ENCODE measurements at places on chromosomes 16 and 17. TPM values are rescaled to one million over a fixed set of nuclear protein-coding genes. Genes with fewer than 3 reads are reported as not detected.
A peak's percentile ranks its signal among the peaks of the same experiment; 100 is the strongest.

- DNase-seq, result no peak
Measured at GRCh38 chr16:76381096-76381495, 103.9 kb downstream of the CNTNAP4 start.

DNA sequence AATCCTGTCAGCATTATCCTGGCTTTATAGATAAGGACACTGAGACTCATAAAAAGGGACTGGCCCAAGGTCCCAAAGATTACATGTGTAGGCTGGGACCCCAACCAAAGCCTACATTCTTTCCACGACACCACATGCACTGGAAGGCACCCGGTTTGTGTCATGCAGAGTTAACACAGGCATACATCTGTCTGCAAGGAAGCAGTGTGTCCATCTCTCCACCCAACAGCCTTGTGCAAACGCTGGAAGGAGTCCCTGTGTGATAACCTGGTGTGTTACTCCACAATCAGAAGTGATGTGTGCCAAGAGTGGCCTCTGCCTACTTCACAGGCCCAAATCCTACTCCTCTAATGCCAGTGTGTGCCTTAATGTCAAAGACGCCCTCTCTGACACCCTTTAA is 139.8 kb downstream of the PARN start:
- no peak for DNase-seq

GRCh38 chr17:67558740-67559380 is 158.9 kb upstream of the NOL11 start:
- no peak for DNase-seq

DNA sequence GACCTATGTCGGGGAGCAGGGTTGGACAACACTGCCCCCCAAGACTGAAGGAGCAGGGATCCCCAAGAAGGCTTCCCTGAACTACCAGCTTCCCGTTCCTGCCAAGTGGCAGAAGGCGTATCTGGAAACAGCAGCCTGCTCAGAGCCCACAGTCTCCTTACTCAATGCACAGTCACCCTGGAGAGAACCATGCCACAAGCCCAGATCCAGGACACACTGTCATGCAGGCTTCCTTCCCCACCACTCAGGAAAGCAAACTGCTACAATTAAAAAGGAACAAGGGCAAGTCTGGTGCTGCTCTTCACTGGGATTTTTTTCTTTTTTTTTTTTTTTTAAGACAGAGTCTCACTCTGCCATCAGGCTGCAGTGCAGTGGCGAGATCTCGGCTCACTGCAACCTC is 8.2 kb downstream of the WDR45B start:
- DNase-seq, result no peak

DNA sequence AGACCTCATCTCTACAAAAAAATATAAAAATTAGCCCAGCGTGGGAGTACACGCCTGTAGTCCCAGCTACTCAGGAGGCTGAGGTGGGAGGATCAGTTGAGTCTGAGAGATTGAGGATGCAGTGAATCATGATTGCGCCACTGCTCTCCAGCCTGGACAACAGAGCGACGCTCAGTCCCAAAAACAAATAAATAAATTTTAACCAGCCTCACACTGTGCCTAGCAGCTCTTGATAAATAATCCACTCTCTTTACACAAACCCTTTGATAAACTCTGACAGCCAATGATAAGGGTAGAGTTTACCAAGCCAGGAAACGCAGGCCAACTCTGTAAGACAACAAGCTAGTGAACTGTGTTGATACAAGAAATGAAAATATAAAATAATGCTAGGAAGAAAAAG is 32.7 kb downstream of the LITAF start:
- no peak for DNase-seq

DNA sequence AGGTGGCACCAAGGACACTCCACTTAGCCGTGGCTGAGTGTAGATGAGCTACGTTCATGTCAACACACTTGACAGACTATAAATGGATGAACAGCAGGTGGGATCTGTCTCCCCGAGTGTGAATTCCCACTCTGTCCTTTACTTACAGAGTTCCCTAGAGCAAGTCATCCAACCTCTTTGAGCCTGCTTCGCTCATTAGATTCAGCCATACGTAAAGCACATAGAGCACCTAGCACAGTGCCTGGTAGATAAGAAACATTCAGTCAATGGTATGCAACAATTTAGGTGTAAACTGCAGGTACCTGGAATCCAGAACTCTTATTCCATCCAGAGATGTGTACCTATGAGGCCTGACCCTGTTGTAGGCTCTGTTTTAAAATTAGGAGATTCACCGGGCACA is 227.8 kb upstream of the C16orf82 start:
- no peak for DNase-seq

- DNase-seq, result no peak
Measured at GRCh38 chr17:41593306-41593981, 6.7 kb upstream of the KRT14 start.

DNA sequence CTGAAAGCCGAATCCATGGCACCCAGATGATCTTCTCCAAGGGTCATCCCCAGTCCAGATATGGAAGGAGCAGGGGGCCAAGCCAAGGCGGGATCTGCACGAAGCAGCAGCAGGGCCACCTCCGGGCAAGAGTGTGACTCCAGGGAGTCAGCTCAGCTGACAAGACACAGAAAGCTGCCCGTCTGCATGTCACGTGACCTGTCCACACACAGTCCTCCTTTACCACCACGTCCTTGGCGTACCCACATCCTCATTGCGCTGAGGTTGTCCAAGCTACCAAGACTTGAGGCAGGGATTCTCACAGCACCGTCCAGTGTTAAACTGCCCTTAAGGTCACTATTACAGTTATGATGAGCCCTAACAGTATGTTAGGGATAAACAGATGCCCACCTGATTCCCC is 11.3 kb upstream of the CYTH1 start:
- DNase-seq, result no peak

DNA sequence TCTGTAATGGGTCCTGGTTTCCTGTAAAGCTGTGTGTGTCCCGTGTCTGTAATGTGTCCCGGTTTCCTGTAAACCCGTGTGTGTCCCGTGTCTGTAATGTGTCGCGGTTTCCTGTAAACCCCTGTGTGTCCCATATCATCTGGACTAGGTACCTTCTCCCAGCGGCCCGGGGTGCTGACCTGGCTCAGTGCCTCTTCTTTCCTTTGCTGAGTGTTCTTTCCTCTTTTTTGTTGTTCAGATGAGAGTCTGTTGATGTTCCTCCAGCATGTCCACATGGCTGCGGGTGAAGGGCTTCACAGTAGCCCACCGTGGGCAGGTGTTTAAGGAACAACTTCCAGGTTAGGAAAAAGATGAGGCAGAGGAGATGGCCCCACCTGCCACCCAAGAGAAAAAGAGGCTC is 46.6 kb upstream of the GNG13 start:
- DNase-seq, result no peak

- peak; percentile 41 for DNase-seq
Measured at GRCh38 chr17:77892031-77892430, 66.5 kb upstream of the TNRC6C start.

GRCh38 chr17:6153375-6153774 is 83.2 kb downstream of the WSCD1 start:
- DNase-seq, result no peak

DNA sequence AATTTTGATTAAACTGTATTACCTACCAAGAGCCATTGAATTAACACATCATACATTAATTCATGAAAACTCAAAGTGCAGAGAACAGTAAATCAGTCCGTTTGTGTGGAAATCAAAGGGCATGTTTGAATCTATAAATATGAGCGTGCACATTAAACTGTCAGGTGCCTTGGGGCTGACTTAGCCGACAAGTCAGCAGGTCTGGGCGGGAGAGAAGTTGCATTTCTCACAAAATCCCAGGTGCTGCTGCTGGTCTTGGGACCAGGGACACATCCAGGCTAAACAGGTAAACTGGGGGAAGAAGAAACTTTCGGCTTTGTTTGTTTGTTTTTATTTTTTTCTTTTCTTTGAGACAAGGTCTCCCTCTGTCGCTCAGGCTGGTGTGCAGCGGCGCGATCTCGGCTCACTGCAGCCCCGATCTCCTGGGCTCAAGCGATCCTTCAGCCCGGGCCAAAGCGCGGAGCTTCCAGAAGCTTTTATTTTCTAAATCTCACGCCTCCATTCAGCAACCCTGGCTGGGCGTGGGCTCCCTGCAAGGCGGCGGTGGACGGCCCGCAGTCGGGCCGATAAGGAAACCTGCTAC is 213.9 kb downstream of the MRTFB start:
- no peak for DNase-seq

DNA sequence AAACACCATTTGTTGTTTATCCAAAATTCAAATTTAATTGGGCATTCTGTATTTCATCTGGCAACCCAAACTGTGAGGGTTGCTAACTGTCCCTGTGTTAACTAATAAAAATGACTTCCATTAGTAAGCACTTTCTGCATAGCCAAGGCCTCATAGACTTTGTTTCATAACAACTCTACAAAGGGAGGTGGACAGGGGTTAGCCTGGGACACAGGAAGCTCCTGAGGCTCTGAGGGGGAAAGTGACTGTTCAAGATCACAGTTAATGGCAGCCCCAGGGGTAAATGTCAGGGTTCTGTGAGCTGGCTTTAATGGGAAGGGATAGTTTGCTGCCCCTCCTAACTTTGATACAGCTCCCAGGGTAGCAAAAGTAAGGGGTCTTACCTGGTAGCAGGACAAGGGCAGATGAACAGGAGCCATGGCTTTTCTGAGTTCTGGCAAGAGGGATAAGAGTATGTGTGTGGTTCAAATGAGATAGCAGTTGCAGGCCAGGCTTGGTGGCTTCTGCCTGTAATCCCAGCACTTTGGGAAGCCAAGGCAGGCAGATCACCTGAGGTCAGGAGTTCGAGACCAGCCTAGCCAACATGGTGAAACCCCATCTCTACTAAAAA is 2.2 kb downstream of the HEATR9 start:
- no peak for DNase-seq

GRCh38 chr16:57916735-57917438 is 54.0 kb downstream of the CNGB1 start:
- no peak for DNase-seq

GRCh38 chr16:79808731-79809130 is 208.2 kb upstream of the MAF start:
- no peak for DNase-seq

GRCh38 chr17:56908001-56908542 is 5.8 kb downstream of the TRIM25 start:
- DNase-seq, result peak; percentile 67

DNA sequence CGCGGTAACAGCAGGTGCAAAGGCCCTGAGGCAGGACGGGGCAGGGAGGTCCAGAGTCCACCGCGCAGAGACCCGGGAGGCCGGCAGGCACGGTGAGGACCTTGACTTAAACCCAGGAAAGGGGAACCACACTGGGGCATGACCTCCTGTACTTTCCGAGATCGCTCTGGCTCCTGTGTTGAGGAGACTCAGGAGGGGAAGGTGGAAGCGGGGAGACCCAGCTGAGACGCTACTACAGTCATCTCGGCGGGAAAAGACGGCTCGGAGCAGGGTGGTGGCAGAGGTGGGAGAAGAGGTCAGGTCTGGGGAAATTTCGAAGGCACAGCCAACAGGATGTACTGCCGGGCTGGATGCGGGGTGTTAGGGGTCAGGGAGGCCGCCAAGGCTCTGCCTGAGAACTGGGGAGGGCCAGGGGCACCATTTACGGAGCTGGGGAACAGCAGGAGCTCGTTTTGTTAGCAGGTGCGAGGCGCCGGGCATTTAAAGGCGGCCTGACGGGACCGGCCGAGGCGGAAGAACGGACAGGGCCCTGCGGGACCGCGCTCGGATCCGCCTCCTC is 22.3 kb downstream of the NPTX1 start:
- no peak for DNase-seq

GRCh38 chr17:50690887-50691549 is 16.7 kb downstream of the ANKRD40 start:
- DNase-seq, result no peak

DNA sequence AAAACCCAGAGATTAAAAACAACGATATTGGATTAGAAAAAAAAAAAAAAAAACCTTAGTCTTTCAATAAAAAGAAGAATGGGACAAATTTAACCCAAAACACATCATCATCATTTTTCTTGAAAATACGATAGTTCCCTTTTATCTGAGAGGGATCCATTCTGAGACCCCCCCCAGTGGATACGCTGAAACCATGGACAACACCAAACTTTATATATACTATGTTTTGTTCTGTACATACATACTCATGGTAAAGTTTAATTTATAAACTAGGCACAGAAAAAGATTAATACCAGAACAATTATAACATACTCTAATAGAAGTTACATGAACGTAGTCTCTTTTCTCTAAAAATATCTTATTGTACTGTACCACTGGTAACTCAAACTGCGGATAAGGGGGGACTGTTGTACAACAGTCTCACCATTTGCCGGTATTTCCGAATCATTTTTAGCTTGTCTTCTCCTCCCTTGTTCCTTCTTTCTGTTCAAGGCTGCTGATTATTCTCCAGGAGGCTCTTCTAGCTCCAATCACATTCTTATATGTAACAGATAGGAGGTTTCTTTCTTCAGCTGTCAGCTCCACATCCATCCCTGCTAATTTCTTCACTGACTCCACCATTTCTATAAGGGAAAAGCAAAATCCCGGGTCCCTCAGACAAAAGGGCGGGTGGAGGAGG is 37.0 kb downstream of the RNF135 start:
- no peak for DNase-seq

SLC12A3 gene
- total RNA-seq, result not detected

SLC22A31 gene
- 0.98 TPM for total RNA-seq

RGS11 gene
- total RNA-seq, result 48.9 TPM

SPN gene
- total RNA-seq, result 5.4 TPM

RHBDL1 gene
- 1.6 TPM for total RNA-seq

EIF3CL gene
- total RNA-seq, result 49.8 TPM

TBC1D3I gene
- 0.36 TPM for total RNA-seq

CYBA gene
- total RNA-seq, result 87.4 TPM

FAAP100 gene
- 20.0 TPM for total RNA-seq

TP53TG3 gene
- total RNA-seq, result not detected

SGF29 gene
- total RNA-seq, result 30.9 TPM

MYH8 gene
- not detected for total RNA-seq

CD300LD gene
- not detected for total RNA-seq

NLRC5 gene
- 60.1 TPM for total RNA-seq
